Activated T-cell treated with anti-CD3 and anti-CD28 coated beads, Interleukin-2, amount 50 U/mL, for 72 hours (primary cell): ENCODE measurements at places on chromosomes 4 and X. TPM values are rescaled to one million over a fixed set of nuclear protein-coding genes. Genes with fewer than 3 reads are reported as not detected.

The CISD2 gene
- 38.4 TPM for total RNA-seq

The PCDH18 gene
- not detected for total RNA-seq

The JCHAIN gene
- total RNA-seq = not detected

The PPP4R3C gene
- not detected for total RNA-seq

The ACSL1 gene
- 39.5 TPM for total RNA-seq

The CYBB gene
- 0.39 TPM for total RNA-seq

The ENPEP gene
- 0.84 TPM for total RNA-seq
